ENCODE measurements at places on chromosomes 5 and 9.

GRCh38 chr5:134022333-134022732 is 17.6 kb upstream of the VDAC1 start:
- peak; percentile 95 for DNase-seq

DNA sequence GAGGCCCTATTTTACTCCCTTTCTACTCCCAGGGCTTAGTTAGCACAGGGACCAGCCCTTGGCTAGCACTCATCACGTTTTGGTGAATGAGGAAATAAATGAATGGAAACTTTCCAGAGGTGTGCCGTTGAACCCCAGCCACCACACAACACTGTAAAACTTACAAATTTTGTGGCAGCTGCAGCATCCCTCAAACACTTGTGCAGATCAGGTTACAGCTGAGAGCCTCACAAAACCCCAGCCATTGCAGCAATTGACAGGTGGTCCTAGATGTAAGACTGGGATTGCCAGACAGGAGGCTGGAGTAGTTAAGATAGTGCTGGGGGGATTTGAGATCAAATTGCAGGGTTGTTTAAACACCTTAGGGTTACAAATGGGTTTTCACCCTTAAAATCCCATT is 482.2 kb upstream of the KIF2A start:
- peak; percentile 88 for DNase-seq

DNA sequence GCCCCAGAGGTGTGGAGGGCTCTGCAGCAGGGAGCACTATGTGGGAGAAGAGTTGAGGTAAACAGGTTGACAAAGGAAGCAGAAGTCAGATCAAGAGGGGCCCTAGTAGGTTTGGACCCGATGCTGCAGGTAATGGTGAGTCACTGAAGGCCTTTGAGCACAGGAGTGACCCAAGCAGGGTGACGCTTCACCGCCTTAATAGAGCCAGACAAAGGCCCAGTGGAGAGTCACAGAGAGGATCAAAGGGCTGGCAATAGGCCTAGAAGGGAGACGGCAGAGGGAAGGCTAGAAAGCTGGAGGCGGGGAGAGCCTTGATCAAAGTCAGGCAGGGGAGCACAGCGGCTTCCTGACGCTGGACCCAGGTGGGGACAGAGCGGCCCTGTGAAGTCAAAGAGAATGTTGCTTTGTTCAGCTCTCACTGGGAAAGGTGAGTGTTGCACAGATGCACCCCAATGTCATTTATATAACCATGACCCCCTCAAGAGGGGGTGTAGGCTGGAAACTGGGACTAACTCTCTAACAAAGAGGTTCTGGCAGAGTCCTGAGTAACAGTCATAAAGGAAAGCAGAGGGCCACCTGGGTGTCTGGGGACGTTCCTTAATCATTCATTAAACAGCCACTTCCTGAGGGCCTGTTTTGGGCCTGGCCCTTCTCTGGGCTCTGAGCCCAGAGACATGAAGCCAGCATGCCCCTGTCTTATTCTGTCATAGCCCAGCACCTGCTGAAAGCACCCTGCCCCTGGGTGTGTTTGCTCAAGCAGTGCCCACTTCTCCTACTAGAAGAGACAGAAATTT is 9.8 kb upstream of the CPLX2 start:
- no peak for DNase-seq

GRCh38 chr5:180590543-180591310 is 572 bp downstream of the SCGB3A1 start:
- DNase-seq: no peak

DNA sequence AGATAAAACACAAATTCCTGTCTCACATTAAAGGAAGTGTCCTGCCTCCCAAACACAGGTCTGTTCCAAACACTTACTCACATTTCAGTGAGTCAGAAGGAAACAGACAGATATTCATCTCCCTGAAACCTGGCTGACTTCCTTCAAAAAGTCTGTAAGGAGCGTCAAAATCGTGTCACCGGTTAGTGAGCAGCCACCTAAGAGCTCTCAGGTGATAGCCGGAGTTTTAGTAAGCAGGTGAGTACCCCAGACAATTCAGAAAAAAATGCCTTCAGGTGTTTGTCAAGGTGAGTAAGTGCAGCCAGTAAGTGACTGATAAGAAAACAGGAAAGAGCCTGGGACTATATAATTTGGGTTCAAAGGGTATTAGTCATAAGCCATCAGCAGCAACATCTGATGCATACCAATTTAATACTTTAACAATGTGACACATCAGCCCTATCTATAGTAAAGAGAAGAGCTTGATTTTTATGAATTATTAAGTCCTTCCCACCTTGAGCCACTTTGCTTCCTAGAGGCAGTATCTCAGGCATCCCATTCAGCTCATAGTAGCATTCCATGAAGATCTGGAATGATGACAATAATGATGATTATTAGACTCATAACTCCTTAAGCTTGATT is 1.3 kb upstream of the ITGA2 start:
- no peak for DNase-seq

DNA sequence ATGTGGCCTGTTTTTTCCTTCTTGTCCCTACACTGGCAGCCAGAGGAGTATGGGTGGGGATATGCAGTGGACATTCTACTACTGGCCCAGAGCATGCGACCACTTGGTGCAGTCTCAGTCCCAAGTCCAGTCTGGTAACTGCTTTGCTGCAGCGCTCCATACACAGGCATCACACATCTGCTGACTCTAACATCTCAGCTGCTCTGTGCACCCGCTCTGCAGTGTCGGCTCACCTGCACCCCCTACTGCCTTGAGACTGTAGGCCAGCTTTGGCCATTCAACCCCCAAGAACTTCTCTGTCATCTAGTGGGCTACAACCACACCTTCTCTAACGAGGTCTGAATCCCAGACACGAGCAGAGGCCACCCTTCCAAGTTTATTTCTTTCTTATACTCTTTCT is 46.4 kb upstream of the SLCO6A1 start:
- no peak for DNase-seq

GRCh38 chr9:137741330-137741729 is 122.5 kb downstream of the EHMT1 start:
- DNase-seq: no peak

- DNase-seq: no peak
Measured at GRCh38 chr5:40074826-40075225, 604.9 kb upstream of the PTGER4 start.

- DNase-seq: no peak
Measured at GRCh38 chr5:169258372-169259000, 42.5 kb downstream of the SLIT3 start.

DNA sequence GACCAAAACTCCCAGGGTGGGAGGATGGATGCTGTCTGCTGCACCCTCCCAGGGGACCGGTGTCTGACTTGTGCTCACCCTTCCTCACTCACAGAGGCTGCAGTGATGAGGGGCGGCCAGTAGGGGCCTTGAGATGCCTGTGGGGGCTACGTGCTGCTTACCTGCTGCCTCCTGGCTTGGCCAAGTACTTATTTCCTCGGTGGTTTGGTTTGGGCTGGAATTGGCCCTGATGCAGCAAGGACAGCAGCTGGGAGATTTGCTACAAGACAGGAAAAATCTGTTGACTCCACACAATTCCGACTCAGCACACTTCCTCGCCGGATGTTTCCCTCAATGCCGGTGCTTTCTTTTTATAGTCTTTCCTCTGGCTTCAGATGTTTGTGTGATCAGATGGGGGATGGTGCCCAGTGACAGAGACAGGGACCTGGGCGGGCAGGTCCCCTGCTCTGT is 6.6 kb downstream of the PCDH12 start:
- no peak for DNase-seq

Measured in NCI-H524 (cell line).